Ovary (tissue), 10 donors: ENCODE measurements at places on chromosomes 2 and 18. TPM values are rescaled to one million over a fixed set of nuclear protein-coding genes. Genes with fewer than 3 reads are reported as not detected.

DNA sequence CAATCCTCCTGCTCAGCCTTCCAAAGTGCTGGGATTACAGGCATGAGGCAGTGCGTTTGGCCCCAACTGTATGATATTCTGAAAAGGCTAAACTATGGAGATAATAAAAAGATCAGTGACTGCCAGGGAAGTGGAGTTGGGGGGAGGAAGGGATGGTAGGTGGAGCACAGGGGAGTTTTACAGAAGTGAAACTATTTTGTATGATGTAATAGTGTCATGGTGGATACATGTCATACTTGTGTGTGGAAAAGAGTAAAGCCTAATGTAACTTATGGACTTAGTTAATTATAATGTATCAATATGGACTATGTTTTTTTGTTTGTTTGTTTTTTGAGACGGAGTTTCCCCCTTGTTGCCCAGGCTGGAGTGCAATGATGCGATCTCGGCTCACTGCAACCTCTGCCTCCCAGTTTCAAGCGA lies 2.9 kb upstream of the GGCX start:
- DNase-seq: no peak

- no peak for DNase-seq
Measured at GRCh38 chr18:5318061-5318700, 22.7 kb upstream of the ZBTB14 start.

DNA sequence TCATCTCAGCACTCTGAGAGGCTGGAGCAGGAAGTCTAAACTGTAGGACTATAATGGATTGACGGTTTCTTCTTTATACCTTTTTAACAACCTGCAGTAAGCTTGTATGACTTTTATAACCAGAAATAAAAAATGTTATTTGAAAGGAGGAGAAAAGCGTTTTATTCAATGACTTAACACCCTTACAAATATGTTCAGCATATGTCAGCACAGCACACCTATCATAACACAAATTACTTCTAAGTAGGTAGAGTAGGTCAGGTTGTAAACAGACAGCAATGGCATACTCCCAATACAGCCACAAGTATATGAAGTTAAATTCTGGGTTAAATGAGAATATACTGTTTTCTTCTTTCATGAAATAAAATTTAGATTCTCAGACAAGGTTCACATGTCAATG lies 16.1 kb downstream of the RAB1A start:
- no peak for DNase-seq

CIB4 gene
- not detected for total RNA-seq

MC4R gene
- not detected for total RNA-seq

CAPN14 gene
- total RNA-seq: 0.23 TPM

COL4A3 gene
- total RNA-seq: 2.4 TPM
